ENCODE measurements at places on chromosomes 12 and 14. TPM values are rescaled to one million over a fixed set of nuclear protein-coding genes. Genes with fewer than 3 reads are reported as not detected.

- DNase-seq = no peak
Measured at GRCh38 chr14:61889914-61890351, 127.7 kb downstream of the SNAPC1 start.

A2M gene
- total RNA-seq = 3.8 TPM

TAS2R7 gene
- total RNA-seq = not detected

SLC7A8 gene
- 0.44 TPM for total RNA-seq

DNA sequence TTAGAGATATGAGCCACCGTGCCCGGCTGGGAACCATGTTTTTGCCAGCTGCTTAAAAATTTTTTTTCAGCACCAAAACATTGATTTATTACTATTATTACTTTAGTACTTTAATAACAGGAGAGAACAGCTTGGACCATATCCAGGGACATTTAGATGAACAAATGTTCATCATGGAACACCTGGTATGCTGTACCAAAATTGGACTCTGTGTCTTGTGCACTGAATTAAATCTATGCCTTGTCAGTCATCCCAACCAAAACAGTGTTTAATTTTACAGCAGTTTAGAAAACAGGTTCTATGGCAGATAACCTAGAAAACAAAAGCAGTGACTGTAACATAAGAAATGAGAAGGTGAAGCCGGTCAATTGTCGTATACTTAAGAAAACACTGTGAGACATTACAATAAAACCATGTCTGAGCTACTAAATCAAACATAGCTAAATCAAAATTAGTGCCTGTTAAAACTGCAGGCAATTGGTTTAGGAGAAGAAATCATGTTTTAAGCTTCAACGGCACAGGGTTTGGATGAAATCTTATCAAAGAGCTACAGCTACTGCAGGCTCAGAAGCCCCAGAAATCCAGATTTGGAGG, 58.2 kb upstream of the PYGL start:
- DNase-seq = no peak

DNA sequence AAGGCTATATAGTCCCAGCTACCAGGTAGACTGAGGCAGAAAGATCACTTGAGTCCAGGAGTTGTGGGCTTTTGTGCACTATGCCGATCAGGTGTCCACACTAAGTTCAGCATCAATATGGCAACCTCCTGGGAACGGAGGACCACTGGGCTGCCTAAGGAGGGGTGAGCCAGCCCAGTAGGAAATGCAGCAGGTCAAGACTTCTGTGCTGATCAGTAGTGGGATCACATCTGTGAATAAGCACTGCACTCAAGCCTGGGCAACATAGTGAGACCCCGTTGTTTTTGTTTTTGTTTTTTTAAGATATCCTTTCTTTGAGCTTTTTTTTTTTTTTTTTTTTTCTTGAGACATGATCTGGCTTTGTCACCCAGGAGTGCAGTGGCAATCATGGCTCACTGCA, 135.8 kb upstream of the AEBP2 start:
- DNase-seq = no peak

DNA sequence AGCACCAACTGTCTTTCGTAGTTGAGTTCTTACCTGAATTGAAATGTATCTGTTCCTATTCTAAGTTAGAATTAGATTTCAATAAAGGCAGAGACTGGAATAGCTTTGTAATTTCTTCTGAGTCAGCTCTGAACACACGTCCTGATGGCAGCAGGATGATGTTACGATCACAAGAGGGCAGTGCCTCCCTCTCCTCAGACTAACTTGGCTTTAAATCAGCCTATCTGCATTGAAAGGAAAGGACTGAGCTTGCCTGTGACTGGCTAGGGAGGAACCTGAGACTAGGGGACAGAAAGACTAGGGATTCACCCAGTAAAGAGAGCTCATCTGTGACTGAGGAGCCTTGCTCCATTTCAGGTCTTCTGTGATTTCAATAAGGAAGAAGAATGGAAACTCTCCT, 323.7 kb upstream of the OR4E1 start:
- DNase-seq = peak; percentile 18

AEBP2 gene
- 14.2 TPM for total RNA-seq

GRCh38 chr14:89347885-89348284, 69.1 kb downstream of the FOXN3 start:
- no peak for DNase-seq

DNA sequence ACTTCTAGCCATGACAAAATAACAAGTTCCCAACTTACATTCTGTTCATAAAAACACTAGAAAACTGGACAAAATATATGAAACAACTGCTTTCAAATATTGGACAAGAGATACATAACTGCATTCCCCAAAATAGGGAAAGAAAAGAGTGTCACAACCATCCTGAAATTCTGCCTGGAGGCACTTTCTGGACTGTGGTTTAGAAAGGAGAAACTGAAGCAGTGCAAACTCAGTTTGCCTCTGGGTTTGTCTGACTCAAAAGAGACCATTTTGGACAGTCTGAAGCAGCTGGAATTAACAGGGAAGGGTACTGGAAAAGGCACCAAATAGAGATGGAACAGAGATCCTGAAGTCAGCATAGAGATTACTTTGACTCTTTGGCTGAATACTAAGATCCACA, 11.3 kb upstream of the SYT1 start:
- DNase-seq = no peak

GRCh38 chr12:64525461-64526160, 73.7 kb downstream of the TBK1 start:
- DNase-seq = no peak

GRCh38 chr12:26123482-26123980, 1.3 kb downstream of the BHLHE41 start:
- peak; percentile 38 for DNase-seq

GRCh38 chr12:4471256-4471655, 25.6 kb upstream of the FGF6 start:
- DNase-seq = no peak

GRCh38 chr12:89774645-89775044, 66.0 kb upstream of the ATP2B1 start:
- DNase-seq = no peak

IFNG-AS1 gene
- total RNA-seq = not detected

DICER1 gene
- total RNA-seq = 24.6 TPM

DNA sequence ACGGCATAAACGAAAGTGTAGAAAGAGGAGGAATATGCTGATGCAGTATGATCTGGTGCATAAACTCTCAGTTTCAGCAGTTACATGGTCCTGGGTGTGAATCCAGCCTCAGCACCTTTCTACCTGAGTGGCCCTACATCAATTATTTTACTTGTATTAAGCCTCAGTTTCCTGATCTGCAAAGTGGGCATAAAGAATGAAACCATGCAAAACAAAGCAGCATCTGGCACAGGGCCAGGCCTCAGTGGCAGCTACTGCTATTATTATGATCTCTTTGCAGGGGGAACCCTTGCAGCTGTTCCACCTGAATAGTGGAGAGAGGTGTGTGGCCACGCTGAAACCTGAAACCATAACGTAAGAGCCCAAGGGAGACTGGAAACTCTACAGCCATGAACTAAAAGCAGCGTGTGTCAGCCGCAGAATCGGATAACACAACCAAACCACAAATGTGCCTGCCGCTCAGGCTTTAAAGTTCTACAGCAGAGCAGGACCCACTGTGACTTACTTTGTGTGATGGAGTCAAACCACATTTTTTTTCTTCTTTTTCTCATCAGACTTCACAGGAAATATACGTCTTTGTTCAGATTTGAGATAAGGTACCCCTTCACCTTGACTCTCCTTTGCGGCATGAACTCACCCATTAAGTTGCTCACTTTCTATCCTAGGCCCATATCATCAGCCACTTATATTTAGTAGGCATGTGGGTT, 29.2 kb upstream of the FOS start:
- DNase-seq = no peak

- no peak for DNase-seq
Measured at GRCh38 chr12:49666176-49666575, 41.0 kb downstream of the FMNL3 start.

- DNase-seq = no peak
Measured at GRCh38 chr12:44526655-44527182, 349.4 kb downstream of the NELL2 start.

GALC gene
- 9.5 TPM for total RNA-seq

DNA sequence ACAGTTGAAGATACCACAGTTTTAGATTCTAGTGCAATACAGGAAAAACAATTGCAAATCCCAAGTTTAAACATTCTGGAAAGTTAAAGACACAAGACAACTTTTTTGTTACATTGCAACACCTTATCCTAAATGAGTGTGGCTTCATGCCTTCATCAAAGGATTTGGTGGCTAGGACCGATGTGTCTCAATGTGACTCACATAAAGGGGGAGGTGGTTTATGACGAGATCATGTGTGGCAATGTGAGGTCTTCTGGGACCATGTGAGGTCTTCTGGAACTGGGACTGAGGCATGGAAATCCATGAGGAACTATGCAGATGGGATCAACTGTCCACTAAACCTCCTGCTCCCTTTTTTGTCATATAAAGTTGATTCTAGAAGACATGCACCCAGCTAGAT, 166.2 kb downstream of the PAX9 start:
- DNase-seq = no peak

DNA sequence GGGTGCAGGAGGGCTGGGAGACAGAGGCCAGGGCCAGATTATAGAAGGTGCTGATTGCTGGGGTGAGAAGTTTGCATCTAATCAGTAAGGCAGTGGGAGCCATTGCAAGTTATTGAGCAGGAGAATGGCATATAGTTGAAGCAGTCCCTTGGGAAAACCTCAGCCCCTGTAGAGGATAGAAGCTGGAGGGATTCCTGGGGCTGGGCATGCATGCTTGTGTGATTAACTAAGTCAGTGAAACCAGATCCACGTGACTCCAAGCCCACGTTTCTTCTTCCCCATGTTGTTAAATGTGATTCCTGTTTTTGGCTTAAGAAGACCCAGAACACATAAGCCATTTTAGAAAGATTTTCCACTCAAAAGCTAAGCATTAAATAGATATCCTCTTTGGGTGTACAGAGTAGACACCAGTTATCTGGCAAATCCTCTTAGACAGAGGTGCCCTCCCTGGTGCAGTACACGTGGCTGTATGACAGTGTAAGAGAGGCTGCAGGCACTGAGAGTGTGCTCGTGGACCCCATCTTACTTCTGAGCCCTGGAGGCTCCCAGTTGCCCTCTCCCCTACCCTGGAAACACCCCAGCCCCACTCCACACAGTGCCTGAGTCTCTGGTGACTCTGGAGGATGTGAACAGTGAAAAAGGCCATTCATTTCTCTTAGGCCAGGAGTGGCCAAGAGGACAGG, 3.2 kb downstream of the C14orf132 start:
- DNase-seq = no peak

TESPA1 gene
- not detected for total RNA-seq

GRCh38 chr12:9936591-9936990, 4.4 kb upstream of the CLEC2A start:
- DNase-seq = no peak

GRCh38 chr12:24728826-24729225, 220.1 kb downstream of the BCAT1 start:
- no peak for DNase-seq

DNA sequence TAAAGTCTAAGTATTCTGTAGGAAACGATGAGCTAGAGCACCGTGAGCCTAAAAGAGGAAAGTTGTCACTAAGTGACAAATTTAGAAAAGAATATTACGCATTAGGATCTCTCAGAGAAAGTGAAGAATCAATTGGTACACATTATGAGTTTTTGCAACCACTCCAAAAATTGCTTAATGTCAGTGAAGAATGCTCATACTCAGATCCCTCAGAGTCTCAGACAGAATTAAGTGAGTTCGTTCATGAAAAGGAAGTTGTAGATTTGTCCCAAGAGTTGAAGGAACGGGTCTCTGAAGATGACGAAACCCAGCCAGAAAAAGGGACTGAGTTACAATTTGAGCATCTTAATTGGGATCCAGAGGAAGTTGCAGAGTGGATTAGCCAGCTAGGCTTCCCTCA, 1.5 kb downstream of the SAMD15 start:
- DNase-seq = no peak

RNASE7 gene
- not detected for total RNA-seq

MYH7 gene
- total RNA-seq = not detected

DNA sequence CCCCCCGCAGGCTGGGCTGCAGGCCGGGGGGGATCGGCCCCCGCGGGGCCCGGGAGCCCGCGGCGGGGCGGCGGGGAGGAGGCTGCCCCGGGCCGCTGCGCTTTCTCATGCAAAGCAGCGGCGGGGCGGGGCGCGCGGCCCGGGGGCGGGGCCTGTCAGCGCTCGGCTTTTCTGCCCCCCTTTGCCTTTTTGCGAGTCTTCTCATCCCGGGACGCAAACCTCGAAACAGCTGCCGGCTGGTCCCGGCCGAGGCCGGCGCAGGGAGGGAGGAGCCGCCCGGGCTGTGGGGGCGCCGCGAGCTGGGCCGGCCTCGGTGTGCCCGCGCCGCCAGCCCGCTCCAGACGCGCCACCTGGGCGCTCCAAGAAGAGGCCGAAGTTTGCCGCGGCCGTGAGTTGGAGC, at the start of gene FZD10:
TSS of gene FZD10 (plus strand) at position 198 of the 400 bp plus-strand sequence. CDS start 479 bp downstream, outside the sequence.
- DNase-seq = no peak

DNA sequence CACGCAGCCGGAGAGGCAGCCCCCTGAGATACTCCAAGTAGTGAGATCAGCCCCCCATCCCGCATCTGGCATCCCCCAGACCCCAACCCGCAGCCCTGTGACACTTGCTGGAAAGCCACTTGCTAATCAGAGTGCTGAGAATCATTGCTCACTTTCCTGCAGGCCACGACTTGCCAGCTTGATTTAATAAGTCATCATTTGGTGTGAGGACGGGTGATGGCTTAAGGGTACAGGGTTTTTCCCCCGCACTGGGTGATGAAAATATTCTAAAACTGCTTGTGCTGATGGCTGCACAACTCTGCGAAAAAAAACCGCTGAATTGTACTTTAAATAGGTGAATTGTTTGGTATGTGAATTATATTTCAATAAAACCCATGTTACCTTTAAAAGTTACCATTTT, 171.2 kb downstream of the FOXN3 start:
- no peak for DNase-seq

- DNase-seq = no peak
Measured at GRCh38 chr14:60786905-60787304, 52.3 kb downstream of the MNAT1 start.

DNA sequence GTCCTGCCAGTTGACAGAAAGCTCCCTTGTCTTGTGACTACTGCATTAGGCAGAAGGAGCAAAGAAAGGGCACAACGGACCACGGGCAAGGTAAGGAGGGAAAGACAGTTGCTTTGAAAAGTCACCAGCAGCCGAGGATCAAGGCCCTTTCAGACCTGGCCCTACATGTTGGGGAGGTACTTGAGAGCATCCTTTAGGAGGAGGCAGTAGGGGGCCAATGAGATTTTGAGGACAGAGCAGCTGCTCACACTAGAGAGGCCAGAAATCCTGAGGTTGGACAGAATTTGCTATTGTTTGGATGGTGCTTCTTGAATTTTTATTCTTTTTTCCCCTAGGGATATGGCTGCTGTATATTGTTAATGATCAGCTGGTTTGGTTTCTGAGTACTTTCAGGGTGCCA, 135.5 kb upstream of the PZP start:
- DNase-seq = no peak
